NCI-H446 (cell line): ENCODE measurements at places on chromosomes 5 and 9.
A peak's percentile ranks its signal among the peaks of the same experiment; 100 is the strongest.

GRCh38 chr5:158910782-158911692 lies 188.7 kb downstream of the EBF1 start:
- DNase-seq: no peak

DNA sequence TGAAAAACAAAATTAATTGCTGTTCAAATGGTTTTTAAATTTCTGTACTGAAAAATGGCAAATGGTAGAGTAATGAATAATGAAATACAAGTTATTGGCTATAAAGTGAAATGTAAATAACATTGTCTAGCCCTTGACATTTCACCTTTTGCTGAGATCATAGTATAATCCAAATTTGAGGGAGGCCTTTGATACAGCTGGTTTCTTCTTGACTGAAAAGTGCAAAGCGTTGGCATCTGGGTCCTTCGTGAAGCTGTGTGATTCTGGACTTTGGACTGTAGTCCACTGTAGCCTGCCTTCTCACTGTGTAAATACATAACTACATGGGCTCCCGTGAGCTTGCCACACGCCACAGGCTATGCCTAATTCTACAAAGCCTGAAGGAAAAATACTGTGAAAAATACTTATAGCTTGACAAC lies 52.3 kb downstream of the ARHGEF28 start:
- DNase-seq: no peak

DNA sequence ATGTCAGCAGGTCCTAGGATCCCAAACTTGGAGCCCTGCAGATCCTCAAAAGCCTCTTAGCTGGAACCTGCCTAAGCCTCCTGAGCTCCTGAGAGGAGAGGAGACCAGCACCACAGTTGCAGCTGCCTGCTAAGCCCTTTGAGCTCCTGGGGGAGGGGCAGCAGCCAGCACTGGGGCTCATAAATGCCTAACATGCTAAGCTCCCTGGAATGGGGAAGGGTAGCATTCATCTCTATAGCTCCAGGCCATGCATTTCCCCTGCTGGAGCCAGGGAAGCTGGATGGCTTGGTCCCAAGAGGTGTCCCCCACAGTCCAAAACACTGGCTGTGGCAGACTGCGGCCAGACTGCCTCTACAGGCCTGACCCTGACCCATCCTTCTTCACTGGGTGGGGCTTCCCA lies 182.7 kb downstream of the KCNN2 start:
- DNase-seq: no peak

DNA sequence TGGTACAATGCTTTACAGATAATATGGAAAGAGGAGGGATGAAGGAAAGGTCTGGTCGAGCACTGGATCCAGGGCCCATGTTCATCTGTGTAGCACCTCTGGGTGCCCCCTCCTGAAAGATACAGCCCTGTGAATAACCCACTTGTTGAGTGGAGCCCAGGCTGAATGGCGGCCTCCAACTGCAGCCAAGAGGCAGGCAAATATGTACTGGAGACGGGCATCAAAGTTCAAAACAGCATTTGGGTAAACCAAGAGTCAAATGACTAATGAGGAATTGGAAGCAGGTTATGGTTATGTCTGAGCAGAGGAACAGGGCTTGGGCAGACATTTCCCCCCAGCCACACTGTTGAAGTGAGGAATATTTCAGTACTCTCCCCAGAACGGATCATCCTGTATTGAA lies 1.1 kb downstream of the C9 start:
- no peak for DNase-seq

DNA sequence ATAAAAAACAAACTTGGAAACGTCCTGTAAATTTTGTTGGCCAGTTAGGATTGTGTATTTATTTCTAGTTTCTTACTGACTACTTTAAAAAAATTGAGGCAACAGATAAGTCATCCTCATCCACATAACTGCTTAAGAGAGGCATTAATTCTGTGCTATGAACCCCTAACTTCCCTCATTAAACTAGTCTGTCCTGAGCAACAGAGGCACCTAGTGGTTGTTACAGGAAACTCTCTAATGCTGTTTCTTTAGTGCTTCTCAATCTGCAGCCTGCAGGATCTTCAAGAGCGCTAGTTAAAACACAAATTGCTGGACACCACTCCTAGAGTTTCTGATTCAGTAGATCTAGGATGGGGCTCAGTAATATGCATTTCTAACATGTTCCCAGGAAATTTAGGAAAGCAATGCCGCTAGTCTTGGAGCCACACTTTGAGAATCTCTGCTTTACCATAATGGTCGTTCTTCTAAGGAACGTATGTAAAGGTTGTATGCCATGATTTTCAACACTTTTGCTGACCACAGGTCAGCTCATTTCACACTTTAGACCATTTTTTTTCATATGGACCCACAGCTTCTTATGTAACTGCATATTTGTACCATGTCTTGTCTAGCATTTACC lies 410.1 kb upstream of the SMARCA2 start:
- DNase-seq: no peak

DNA sequence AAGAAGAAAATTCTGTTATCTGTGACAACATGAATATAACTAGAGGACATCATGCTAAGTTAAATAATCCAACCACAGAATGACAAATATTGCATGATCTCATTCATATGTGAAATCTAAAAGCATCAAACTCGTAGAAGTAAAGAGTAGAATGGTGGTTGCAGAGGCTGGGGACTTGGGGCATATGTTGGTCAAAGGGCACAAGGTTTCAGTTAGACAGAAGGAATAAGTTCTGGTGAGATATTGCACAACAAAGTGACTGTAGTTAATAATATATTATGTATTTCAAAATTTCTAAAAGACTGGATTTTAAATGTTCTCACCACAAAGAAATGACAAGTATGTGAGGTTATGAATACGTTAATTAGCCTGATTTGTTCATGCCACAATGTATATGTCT lies 24.8 kb downstream of the GRIA1 start:
- DNase-seq: no peak

DNA sequence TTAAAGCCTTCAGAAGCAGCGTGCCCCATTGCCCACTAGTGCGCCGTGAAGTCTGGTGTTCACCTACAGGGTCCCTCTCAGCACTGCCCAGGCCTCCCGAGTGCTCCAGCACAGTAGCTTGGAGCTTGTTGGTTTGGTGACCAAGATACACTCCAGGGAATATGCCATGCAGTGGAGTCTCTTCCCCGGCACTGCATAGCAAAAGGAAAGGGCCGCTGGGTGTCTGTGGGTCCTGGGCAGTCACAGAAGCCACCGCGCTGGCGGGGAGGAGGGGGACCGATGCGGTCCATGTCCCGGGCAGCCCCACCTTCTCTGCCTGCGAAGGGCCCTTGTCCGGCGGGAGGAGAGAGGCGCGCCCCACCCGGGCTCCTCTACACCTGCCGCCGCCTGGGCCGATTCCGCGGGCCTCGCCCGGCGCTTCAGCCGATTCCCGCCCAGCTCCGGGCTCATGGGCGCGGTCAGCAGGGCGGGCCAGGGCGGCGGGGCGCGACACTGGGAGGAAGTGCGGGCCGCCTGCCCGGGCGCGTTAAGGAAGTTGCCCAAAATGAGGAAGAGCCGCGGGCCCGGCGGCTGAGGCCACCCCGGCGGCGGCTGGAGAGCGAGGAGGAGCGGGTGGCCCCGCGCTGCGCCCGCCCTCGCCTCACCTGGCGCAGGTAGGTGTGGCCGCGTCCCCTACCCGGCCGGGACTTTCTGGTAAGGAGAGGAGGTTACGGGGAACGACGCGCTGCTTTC lies at the start of gene SYK:
Gene SYK (plus strand): TSS at position 579 of the 732 bp plus-strand sequence. CDS start 42,080 bp downstream, outside the sequence.
- no peak for DNase-seq

DNA sequence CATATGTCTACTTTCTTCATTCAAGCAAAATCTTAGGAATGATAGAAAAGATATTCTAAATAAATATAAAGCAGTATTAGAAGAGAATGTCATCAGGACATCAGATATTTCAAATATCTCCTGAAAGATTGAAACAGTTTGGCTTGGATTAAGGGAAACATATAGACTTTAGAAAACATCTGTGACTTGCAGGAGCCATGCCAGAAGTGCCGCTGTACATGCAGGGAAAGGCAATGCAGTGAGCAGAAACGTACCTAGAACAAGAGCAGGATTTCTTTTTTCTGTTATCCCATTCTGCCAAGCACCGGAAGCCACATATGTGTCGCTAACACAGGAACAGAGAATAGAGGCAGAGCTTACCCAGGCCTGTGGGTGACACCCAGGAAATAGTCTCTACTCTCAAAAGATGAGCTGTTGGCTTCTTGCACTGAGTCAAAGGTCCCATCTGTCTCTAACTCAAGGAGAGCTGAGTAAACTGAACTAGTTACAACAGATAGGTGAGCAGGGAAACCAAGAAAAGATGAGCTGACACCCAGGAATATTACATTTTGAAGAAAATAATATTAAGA lies 5.8 kb downstream of the ADAMTS19 start:
- no peak for DNase-seq

DNA sequence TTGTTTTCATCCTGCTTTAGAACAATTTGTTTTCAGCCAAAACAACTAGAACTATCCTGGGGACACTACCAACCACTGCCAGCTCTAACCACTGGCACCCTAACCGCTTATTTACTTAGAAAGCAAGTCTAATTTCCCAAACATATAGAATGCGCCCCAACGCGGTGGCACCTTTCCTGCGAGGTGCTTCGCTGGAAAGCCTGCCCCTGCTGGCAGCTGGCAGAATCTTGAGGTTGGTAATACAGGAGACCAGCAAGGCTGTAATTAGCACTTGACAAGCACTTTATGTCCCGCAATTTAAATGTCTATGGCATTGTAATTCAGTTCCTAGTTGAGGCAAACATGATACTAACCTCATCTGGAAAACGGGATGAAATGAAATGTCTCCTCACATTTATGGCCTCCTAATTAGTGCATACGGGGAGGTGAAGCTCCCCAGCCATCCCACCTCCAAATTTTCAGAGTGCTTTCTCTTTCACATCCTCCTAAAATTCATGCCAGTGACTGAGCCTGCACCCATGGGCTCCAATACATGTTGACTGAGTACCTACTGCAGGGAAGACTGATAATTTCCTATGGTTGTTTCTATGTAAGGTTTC lies 30.4 kb downstream of the GABBR2 start:
- no peak for DNase-seq

DNA sequence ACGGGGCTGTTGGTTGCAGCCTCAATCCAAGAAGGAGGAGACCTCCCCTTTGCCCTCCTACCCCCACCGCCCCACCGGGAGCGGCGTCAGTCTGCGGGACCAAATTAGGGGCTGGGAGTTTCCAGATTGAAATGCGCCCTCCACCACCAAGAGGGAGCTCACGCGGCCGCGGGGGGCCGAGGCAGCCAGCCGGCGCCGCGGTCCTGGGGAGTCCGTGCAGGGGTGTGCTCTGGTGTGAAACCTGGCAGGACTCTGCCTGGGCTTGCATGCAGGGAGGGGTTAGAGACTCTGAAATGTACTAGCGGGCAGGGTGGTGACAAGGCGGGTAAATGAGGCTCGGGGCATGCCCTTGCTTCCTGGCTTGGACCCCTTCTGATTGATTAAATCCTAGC lies 989 bp upstream of the FBN2 start:
- DNase-seq: no peak

- no peak for DNase-seq
Observed at GRCh38 chr9:90446200-90446948, 196.2 kb downstream of the DIRAS2 start.

- DNase-seq: no peak
Observed at GRCh38 chr9:6920041-6920440, 162.3 kb downstream of the KDM4C start.

DNA sequence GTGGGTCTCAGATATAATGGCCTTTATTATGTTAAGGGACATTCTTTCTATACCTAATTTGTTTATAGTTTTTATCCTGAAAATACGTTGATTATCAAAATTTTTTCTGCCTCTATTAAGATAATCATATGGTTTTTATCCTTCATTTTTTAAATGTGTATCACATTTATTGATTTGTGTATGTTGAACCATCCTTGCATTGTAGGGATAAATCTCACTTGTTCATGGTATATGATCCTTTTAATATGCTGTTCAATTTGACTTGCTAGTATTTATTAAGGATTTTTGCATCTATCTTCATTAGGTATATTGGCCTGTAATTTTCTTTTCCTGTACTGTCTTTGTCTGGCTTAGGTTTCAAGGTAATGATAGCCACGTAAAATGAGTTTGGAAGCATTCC lies 25.5 kb downstream of the PKD2L2 start:
- DNase-seq: no peak

- DNase-seq: no peak
Observed at GRCh38 chr5:131505237-131505908, 129.7 kb downstream of the RAPGEF6 start.

DNA sequence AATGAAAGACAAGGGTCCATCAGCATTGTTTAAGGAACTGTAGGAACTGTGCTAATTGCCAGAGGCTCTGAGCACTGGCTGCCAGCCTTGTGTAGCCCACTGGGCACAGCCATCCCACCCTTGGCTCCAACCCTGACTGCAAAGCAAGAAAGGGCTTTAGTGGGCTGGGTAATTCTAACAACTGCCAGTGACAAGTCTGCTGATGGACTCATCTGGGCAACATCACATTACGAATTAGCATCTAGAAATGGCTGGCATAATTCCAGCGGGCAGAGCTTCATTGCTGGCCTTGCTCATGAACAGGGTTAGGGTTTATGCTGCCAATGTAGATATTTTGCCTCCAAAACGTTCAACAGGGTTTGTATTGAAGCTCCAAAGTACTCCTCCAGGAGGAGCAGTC lies 326.9 kb downstream of the ARHGEF28 start:
- peak; percentile 95 for DNase-seq

DNA sequence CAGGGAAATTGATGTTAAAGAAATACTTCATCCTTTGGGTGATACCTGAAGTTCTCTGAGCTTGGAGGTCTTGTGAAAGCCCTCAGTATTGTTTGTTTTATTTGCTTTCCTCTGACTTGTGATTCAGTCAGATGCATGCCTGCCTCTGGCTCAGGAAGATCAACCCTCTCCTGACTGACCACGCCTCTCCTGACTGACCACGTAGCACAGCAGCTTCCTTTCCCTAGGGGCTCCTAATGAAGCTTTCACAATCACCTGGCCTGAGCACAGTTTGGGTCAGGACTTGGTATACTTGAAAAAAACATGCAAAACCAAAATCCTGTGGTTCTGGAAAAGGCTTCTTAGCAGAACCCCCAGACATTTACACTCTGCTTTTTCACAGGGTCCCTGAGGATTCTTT lies 3.8 kb downstream of the TGFBI start:
- DNase-seq: no peak

GRCh38 chr9:99340281-99340680 lies 118.2 kb downstream of the SEC61B start:
- no peak for DNase-seq

DNA sequence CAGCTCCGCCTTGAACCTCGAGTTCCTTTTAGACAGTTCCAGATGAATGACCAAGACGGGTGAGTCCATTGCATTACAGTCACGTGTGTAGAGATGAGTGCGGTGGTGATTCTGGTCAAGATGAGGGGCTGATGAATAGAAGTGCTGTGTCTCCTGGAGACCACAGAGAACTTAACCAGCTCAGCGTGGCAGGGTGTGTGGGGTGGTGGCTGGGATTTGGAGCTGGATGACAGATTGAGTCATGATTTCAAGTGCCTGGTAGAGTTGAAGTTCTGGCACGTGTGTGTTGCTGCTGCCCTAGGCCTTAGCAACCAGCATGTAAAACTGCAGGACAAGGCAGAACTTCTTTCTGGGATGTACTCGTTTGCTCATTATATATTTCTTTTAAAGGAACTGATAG lies 53.3 kb downstream of the PRRC2B start:
- no peak for DNase-seq
